ENCODE measurements at places on chromosomes 4 and X.
A peak's percentile ranks its signal among the peaks of the same experiment; 100 is the strongest.

DNA sequence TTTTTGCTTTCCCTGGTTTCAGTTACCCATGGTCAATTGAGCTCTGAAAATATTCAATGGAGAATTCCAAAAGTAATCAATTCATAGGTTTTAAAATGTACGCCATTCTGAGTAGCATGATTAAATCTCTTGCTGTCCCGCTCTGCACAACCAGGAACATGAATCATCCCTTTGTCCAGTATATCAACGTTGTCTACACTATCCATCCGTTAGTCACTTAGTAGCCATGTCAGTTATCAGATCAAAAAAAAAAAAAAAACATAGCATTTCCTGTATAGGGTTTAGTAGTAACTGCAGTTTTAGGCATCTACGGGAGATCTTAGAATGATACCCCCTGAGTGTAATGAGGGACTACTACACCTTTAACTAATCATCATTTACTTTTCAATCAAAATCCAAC, 15.1 kb downstream of the LAMP2 start:
- no peak for DNase-seq

- no peak for DNase-seq
Observed at GRCh38 chrX:42540146-42540545, 237.8 kb downstream of the PPP1R2C start.

GRCh38 chr4:14790494-14790893, 211.8 kb upstream of the CPEB2 start:
- no peak for DNase-seq

DNA sequence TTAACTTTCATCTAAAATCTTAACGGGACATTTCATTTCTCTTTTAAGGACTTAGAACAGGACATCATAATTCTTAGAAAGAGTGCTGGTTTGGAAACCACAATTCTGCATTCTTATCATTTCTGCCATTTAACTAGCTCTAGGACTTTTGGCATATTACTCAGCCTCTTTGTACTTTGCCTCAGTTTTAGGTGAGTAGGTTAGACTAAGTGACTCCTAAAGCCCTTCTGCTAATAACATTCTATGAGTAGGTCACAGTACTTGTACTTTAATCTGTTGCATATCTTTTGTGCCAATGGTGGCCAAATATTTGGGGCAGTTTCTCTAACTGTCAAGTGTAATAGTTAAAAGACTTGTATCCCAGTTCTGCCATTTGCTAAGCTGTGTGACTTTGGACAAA, 115.4 kb upstream of the NUDT6 start:
- DNase-seq, result no peak

GRCh38 chrX:22338740-22339139, 66.0 kb downstream of the CBLL2 start:
- DNase-seq, result no peak

DNA sequence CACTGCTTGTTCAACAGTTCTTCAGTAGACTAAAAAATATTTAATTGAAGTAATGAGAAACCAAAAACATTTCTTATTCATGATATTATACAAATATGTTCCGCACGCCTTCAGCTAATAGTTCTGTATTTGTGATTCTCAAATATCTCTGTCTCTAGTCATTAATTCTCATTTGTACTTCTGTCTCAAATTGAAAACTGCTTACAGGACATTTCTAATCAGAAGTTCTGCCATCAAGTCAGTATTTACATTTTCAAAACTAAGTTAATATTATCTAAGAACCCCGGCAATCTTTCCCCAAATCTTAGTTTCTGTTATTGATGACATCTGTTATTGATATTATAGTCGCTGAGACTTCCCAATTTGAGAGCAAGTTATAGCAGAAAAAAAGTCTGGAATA, 78.6 kb upstream of the PGRMC2 start:
- DNase-seq, result no peak

DNA sequence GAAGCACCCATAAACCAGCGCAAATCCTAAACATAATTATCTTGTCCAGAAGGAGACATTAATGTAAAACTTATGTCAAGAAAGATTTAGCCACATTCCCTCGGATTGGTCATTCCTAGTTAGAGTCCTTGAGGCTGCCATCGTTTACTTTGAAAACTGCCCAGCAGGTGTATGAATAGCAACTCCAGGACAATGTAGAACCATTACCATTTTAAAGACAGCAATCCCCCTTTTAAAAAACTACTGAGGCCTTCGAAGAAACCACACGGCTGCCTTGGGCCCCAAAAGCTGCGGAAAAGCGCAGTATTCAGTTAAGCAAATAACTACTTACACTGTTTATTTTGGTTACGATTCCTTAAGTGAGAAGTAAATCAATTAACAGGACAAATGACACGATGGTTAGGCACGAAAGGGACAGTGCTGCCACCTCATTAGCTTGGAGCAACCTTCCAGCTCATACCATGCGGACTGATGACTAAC, 822 bp upstream of the SGMS2 start:
- DNase-seq, result no peak

- DNase-seq, result no peak
Observed at GRCh38 chr4:14769993-14770392, 232.3 kb upstream of the CPEB2 start.

DNA sequence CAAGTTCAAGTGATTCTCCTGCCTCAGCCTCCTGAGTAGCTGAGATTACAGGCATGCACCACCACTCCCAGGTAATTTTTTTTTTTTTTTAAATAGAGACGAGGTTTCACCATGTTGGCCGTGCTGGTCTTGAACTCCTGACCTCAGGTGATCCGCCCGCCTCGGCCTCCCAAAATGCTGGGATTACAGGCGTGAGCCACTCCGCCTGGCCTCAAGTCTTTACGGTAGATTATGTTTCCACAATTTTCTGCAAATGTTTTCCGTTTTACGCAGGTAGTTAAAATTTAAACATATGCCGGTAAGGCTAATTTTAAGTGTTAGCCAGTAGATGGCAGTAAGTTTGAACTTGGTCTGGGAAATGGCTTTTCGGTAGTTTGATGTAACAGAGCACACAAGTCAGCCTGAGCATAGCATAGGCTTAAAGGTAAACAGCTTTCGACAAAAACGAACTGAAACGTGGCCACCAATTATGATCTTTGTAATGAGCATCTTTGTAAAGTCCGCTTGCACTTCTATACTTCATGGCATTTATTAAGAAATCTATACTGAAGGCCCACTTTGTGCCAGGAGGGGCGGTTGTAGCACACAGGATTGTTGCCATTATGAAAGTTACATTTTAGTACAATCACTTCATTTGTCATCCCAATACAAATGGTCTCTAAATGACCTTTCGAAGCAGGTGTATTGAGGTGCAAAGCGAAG, 31.1 kb downstream of the CCKAR start:
- DNase-seq, result peak; percentile 57

DNA sequence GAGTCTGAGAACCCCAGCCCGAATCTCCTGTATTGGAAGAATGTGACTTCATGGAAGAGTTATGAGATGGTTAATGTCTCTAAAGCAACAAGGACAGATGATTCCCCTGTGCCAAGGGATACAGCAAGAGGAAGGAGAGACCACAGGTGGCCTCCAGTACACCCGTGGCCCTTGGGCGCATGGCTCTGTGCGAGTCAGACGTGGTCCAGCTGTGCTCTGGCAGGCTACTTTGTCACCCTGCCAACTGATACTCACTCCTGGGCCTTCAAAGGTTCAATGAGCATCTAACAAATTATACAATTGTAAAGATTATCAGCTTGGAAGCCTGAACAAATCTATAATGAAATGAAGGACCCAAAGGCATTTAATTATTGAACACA, 71.7 kb downstream of the NYX start:
- DNase-seq, result no peak

DNA sequence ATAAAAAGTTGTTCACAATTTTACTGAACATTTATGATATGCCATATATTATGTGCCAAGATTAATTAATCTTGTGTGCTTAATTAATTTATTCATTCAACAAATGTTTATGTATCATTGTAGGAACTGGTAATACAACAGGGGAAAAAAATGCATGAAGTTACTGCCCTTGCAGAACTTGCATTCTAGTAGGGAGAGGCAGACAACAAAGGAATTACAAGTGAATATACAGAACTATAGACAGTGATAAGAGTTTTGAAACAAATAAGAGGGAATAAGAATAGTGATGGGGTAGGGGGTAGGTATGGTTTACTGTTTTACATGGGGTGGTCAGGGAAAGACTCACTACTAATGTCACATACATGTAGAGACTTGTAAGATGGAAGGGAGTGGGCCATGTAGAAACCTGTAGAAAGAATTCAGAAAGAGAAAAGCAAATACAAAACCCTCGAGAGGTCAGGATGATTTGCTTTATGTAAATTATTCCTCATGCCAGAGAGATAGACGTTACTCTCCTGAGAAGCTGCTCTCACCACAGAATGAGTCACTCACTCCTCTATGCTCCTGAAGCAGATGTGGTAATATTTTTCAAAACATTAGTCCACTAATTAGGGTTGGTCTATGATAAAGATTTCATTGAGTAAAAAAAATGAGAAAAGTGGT, 855.0 kb upstream of the GRID2 start:
- no peak for DNase-seq

GRCh38 chrX:24672701-24673190, 21.0 kb upstream of the POLA1 start:
- DNase-seq, result no peak
